ENCODE measurements at places on chromosomes 1 and 21. TPM values are rescaled to one million over a fixed set of nuclear protein-coding genes. Genes with fewer than 3 reads are reported as not detected.
A peak's percentile ranks its signal among the peaks of the same experiment; 100 is the strongest.

DNA sequence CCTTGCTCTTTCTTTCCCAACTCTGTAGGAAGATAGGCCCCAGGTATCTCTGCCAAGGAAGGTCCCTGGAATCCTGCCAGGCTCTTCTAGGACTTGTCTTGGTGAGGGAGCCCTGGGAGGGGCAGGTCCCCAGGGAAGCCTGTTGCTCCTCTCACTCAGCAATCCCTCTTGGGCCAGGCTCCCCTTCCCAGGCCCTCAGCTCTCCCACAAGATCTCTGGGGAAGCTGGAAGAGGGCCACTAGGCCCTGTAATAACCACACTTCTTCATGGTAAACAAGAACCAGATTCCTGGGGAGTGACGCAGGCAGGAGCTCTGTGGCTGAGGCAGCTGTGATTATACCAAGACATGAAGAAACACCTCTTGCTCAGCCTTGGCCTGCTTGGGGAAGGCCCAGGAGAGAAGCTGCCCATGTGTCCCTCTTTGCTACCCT is 9.9 kb upstream of the MAPKAPK2 start:
- peaks cover 43% of the 10 kb centered on the region for H3K4me1 ChIP-seq
- no peaks in the 10 kb centered on the region for H3K36me3 ChIP-seq
- peak overlapping the region; percentile 86 for H3K27ac ChIP-seq
- peak; percentile 54 for DNase-seq

GRCh38 chr1:54607821-54608565 is 15.3 kb downstream of the FAM151A start:
- H3K4me3 ChIP-seq, result no peak overlapping the region
- H3K27me3 ChIP-seq, result no peaks in the 10 kb centered on the region
- H3K36me3 ChIP-seq, result no peaks in the 10 kb centered on the region
- H3K4me1 ChIP-seq, result no peaks in the 10 kb centered on the region

DNA sequence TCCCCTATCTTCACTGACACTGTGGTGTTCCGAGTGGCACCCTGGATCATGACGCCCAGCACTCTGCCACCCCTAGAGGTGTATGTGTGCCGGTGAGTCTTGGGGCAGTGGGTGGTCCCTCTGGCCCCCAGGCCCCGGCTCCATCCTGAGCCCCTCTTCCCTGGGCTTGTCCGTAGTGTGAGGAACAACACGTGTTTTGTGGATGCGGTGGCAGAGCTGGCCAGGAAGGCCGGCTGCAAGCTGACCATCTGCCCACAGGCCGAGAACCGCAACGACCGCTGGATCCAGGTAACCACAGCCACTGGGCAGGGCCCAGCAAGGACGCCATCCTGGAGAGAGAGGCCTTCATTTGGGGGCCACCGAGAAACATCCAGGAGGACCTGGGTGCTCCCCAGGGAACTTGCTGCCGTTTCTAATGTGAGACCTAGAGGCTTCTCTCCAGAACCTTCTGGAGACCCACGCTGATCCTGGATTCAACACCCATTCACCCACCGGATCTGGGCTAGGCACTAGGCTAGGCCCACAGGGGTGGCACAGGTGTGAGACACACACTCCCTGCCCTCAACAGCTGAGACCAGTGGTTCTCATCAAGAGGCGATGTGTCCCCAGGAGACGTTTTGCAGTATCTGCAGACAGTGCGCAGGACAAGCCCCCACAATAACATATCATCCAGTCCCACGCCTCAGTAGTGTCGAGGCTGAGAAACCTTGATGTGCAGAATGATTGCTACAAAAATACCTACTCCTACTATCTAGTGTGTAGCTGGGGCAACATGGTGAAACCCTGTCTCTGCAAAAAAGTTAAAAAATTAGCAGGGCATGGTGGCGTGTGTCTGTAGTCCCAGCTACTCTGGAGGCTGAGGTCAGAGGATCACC is 22.2 kb downstream of the PADI3 start:
- H3K27me3 ChIP-seq, result peaks cover 7% of the 10 kb centered on the region
- H3K27ac ChIP-seq, result no peak overlapping the region
- no peak overlapping the region for H3K4me3 ChIP-seq

DNA sequence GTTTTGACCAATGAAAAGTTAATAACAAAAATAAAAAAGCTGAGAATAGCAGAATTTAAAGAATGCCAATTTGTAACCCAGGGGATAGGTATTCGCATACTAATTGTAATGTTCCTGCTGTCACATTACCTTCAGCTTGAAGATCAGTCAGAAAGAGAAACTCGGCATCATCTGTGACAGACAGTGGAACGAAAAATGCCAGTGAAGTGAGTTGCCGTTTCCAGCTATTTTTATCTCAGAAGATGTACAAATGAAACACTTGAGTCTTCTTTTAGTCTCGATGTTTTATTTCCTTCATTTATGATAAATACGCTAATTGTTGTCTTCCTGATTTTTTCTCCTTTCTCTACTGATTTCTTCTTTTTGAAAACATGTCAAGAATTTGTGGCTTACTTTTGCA is 26.1 kb downstream of the RGS21 start:
- H3K4me1 ChIP-seq, result no peaks in the 10 kb centered on the region
- H3K27me3 ChIP-seq, result no peaks in the 10 kb centered on the region
- no peaks in the 10 kb centered on the region for H3K36me3 ChIP-seq
- no peak overlapping the region for H3K27ac ChIP-seq
- DNase-seq, result no peak
- no peak overlapping the region for H3K4me3 ChIP-seq

DNA sequence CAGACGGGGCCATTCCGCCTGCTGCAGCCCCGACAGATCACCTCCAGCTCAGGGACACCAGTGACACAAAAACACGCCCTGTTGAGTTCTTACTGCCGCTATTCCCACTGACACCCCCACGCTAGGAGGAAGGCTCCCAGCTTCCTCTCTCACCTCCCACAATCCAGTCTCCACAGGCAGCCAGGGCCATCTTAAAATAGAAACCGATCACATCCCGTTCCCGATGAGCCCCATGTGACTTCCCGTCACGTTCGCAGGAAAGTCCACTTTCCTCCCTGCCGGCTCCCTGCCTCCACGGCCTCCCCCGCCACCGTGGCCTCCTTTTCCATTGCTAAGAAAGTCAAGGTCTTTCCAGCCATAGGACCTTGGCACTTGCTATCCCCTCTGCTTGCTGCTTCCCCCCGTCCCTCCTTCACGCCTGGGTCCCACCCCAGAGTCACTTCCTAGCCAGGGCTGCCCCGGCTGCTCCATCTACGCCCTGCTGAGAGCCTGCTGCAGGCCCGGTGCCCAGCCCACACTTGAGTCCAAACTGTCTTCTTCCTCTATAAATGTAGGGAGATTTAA is 24.0 kb upstream of the DDOST start:
- H3K27me3 ChIP-seq, result no peaks in the 10 kb centered on the region
- H3K4me3 ChIP-seq, result peak overlapping the region; percentile 61
- H3K4me1 ChIP-seq, result peaks cover 34% of the 10 kb centered on the region
- no peaks in the 10 kb centered on the region for H3K36me3 ChIP-seq

GRCh38 chr1:33698361-33699035 is 165.4 kb upstream of the HMGB4 start:
- H3K27me3 ChIP-seq, result no peaks in the 10 kb centered on the region
- no peaks in the 10 kb centered on the region for H3K36me3 ChIP-seq
- H3K27ac ChIP-seq, result no peak overlapping the region
- H3K4me1 ChIP-seq, result no peaks in the 10 kb centered on the region
- H3K4me3 ChIP-seq, result no peak overlapping the region

- no peak overlapping the region for H3K4me3 ChIP-seq
- H3K36me3 ChIP-seq, result no peaks in the 10 kb centered on the region
- H3K27ac ChIP-seq, result no peak overlapping the region
- H3K27me3 ChIP-seq, result no peaks in the 10 kb centered on the region
These were observed 13.3 kb downstream of the F3 start for GRCh38 chr1:94528299-94528698.

- no peak overlapping the region for H3K4me3 ChIP-seq
- H3K4me1 ChIP-seq, result peaks cover 4% of the 10 kb centered on the region
- no peak for DNase-seq
- H3K36me3 ChIP-seq, result no peaks in the 10 kb centered on the region
- no peak overlapping the region for H3K27ac ChIP-seq
These were observed 635.1 kb downstream of the PTPRC start for GRCh38 chr1:199273837-199274379.

DNA sequence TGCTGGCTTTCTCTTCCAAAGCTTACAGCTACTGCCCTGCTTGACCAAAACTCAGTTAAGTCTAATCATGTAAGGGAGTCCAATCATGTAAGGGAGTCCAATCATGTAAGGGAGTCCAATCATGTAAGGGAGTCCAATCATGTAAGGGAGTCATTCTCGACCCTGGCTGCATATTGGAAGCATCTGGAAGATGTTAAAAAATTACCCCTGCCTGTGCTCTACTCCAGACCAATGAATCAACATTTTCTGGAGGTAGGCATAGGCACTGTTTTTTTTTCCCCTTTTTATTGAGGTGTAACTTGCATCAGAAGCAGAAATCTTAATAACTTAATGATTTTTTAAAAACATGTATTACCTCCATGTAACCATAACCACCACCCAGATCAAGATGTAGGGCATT is 9.4 kb downstream of the PIGP start:
- H3K27me3 ChIP-seq, result no peaks in the 10 kb centered on the region
- H3K4me1 ChIP-seq, result no peaks in the 10 kb centered on the region
- no peak overlapping the region for H3K4me3 ChIP-seq

DNA sequence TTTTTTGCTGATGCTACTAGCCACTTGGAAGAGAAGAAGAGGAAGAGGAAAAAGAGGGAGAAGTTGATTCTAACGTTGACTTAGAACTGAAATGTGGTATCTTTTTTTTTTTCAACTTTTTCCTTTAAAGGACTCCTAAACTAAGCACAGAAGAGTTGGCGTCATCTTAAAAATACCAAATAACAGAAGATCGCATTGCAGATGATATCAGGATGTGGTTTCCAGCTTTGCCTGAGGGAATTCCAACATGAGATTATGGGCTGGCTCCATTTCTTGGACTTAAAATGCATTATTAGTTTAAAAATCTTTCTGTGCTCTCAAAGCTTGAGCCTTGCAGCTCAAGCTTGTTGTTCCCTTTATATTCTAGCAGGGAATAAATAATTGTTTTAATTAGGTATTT is 29.8 kb downstream of the WDR3 start:
- no peaks in the 10 kb centered on the region for H3K36me3 ChIP-seq
- no peak for DNase-seq
- no peak overlapping the region for H3K27ac ChIP-seq
- H3K27me3 ChIP-seq, result no peaks in the 10 kb centered on the region
- no peaks in the 10 kb centered on the region for H3K4me1 ChIP-seq

DNA sequence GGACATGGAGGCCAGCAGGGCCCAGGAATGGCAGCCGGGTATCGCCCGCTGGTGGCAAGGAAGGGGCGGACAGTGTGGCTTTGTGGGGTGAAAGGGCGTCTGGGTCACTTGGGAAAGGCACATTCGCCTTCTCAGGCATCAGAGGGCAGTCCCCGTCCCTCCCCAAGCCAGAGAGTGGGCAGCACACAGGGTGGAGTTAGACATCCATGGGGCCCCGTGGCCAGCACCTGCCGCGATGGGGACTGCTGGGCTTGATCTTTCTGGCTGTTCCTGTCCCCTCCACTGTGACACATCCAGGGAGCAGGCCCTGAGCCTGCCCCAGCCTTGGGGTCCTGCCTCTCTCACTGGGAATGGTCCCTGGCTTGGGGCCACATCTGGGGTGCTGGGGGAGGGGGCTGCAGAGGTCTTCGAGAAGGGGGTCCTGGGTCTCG is 4.0 kb upstream of the TRPM2 start:
- DNase-seq, result peak; percentile 55
- peaks cover 34% of the 10 kb centered on the region for H3K27me3 ChIP-seq
- H3K4me3 ChIP-seq, result no peak overlapping the region
- H3K27ac ChIP-seq, result no peak overlapping the region

- no peaks in the 10 kb centered on the region for H3K36me3 ChIP-seq
- no peaks in the 10 kb centered on the region for H3K27me3 ChIP-seq
- no peak for DNase-seq
- no peaks in the 10 kb centered on the region for H3K4me1 ChIP-seq
- H3K4me3 ChIP-seq, result no peak overlapping the region
These were observed 106.7 kb downstream of the MIS18A start for GRCh38 chr21:32172106-32172505.

GRCh38 chr1:220734571-220735326 is 13.4 kb upstream of the MTARC2 start:
- no peak for DNase-seq
- H3K36me3 ChIP-seq, result no peaks in the 10 kb centered on the region
- no peaks in the 10 kb centered on the region for H3K27me3 ChIP-seq
- no peak overlapping the region for H3K27ac ChIP-seq
- H3K4me3 ChIP-seq, result no peak overlapping the region
- no peaks in the 10 kb centered on the region for H3K4me1 ChIP-seq

- no peak overlapping the region for H3K27ac ChIP-seq
- peaks cover 4% of the 10 kb centered on the region for H3K4me1 ChIP-seq
- no peaks in the 10 kb centered on the region for H3K27me3 ChIP-seq
- no peak for DNase-seq
- no peaks in the 10 kb centered on the region for H3K36me3 ChIP-seq
- H3K4me3 ChIP-seq, result peak overlapping the region; percentile 86
These were observed 760 bp upstream of the NPHP4 start for GRCh38 chr1:5992814-5993555.

DNA sequence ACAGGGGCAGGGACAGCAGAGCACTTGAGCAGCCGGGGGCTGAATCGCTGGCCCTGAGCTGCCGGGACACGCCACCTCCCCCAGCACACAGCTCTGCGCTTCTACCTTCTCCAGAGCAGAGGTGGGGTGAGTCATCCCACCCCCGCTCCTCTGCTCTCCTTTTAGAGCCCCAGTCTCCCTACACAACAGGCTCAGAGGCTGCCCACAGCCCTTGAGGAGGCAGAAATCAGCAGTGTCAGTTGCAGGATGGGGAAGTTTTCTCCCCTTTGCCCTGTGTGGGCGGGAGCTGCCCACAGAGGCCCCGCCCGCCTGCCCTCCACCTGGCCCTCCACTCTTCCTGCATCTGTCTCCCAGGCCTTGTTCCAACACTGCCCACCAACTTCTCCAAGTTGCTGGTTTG is 94.6 kb downstream of the STUM start:
- no peak overlapping the region for H3K4me3 ChIP-seq
- no peak for DNase-seq
- H3K27ac ChIP-seq, result no peak overlapping the region
- H3K4me1 ChIP-seq, result peaks cover 24% of the 10 kb centered on the region
- H3K36me3 ChIP-seq, result peaks cover 74% of the 10 kb centered on the region

The TP73 gene
- total RNA-seq, result not detected

The SPRR5 gene
- total RNA-seq, result not detected

The VWA1 gene
- 49.5 TPM for total RNA-seq

The SPEN gene
- total RNA-seq, result 34.5 TPM

The ARV1 gene
- 20.4 TPM for total RNA-seq

The TAS1R1 gene
- not detected for total RNA-seq

The NHLH2 gene
- not detected for total RNA-seq

The PTPN7 gene
- 1.1 TPM for total RNA-seq
